NCI-H446 treated with DMSO at 0.1 percent for 48 hours (cell line): ENCODE measurements at places on chromosomes 16 and 17.

DNA sequence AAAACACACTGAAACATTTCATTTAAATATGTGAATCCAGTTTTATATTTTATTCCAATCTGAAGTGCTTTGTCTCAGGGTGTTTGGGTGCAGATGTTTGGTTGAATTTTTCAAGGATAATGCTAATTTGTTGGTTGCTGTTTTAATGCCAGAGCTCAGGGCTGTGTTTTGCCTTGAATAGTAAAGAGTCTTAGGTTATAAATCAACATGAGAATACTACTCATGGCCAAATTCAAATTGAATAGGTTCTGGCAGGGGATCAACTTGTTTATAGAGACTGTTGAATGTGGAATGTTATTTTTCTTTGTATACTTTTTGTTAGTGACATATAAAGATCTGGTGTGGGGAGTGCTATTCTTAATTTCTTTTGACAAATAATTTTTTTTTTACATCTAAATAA lies 18.8 kb downstream of the TOM1L1 start:
- DNase-seq = no peak

DNA sequence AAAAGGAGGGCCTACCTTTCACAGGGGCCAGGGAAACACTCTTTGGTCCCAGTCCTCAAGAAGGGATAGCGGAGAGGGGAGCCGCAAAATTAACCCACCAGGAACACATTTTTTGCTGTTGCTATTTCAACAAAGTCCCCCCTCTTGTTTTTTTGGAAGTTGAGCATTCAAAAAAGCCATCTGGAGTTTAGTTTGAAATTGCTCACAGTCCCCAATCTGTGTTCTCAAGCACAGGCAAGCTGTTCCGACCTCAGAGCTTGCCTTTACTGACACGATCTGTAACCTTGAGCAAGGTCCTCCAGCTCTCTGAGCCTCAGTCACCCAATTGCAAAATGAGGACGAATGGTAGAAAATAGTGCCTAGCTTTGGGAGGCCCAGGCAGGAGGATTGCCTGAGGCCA lies 131.1 kb downstream of the ZNF423 start:
- DNase-seq = no peak

GRCh38 chr17:80428796-80429195 lies 13.8 kb downstream of the ENDOV start:
- no peak for DNase-seq

- DNase-seq = no peak
These were observed 398.9 kb downstream of the PMP22 start for GRCh38 chr17:14866266-14866665.

DNA sequence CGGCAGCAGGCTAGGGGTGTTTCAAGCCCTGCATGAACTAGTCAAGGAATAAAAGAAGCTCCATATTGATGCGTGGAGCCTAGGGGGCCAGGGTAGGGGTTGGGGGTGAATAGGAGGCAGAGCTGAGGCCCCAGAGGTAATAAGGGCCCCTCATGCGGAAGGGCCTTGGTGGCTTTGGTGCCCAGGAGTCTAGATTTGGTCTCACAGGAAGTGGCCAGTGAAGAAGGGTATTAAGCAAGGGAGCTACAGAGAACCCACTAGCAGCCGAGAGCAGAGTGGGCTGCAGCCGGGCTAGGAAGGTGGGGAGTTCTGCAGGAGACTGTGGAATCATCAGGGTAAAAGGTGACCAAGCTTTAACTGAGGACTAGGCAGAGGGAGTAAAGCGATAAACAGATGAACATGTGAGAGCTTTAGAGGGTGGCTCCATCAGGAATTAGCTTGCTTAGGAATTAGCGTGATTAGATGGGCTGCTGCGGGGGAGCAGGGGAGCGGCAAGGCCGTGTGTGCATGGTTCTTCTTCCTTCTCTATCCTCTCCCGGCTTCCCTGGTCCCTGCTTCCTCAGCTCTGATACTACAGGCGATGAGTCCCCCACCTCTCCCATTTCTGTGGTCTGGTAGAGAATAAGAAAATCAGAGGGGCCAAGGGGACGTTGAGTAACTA lies 9.8 kb downstream of the GNGT2 start:
- no peak for DNase-seq

GRCh38 chr17:39928858-39929645 lies 1.5 kb downstream of the LRRC3C start:
- no peak for DNase-seq

- no peak for DNase-seq
These were observed at the start of gene MPO for GRCh38 chr17:58280480-58281217. Gene MPO, minus strand, starts transcription at chr17:58280935. Its CDS starts 177 bp downstream, at chr17:58280758.

GRCh38 chr17:18038149-18038850 lies 668 bp downstream of the ATPAF2 start:
- DNase-seq = no peak

GRCh38 chr16:3454631-3455147 lies 11.2 kb downstream of the NAA60 start:
- no peak for DNase-seq

DNA sequence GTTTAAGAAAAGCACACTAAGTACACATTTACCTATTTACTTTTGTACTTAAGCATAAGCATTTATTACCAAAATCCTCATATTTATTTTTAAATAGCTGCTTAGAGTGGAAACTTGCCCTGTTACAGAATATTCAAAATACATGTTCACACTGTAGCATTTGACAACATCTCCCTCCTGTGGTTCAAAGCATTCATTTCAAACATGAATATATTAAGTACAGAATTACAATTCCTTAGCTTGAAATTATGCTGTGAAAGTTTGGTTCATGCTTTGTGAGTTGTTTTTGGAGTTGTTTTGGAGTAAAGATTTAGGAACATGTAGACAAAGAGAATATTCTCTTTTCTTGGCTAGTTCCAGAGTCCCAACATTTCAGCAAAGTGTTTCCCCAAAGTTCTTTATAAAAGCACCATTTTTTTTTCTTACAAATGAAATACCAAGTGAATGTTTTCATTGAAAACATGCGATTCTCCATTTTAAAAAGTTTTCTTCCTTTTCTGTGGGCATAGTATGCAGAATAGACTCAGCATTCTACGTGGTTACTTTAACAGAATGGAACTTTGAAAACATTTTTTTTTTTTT lies 33.2 kb downstream of the TUBD1 start:
- DNase-seq = no peak

- no peak for DNase-seq
These were observed 31.5 kb downstream of the WSCD1 start for GRCh38 chr17:6101706-6102105.

- DNase-seq = no peak
These were observed 295.3 kb upstream of the XYLT1 start for GRCh38 chr16:17766012-17766411.

- DNase-seq = no peak
These were observed 147.9 kb upstream of the CHMP6 start for GRCh38 chr17:80843741-80844156.

DNA sequence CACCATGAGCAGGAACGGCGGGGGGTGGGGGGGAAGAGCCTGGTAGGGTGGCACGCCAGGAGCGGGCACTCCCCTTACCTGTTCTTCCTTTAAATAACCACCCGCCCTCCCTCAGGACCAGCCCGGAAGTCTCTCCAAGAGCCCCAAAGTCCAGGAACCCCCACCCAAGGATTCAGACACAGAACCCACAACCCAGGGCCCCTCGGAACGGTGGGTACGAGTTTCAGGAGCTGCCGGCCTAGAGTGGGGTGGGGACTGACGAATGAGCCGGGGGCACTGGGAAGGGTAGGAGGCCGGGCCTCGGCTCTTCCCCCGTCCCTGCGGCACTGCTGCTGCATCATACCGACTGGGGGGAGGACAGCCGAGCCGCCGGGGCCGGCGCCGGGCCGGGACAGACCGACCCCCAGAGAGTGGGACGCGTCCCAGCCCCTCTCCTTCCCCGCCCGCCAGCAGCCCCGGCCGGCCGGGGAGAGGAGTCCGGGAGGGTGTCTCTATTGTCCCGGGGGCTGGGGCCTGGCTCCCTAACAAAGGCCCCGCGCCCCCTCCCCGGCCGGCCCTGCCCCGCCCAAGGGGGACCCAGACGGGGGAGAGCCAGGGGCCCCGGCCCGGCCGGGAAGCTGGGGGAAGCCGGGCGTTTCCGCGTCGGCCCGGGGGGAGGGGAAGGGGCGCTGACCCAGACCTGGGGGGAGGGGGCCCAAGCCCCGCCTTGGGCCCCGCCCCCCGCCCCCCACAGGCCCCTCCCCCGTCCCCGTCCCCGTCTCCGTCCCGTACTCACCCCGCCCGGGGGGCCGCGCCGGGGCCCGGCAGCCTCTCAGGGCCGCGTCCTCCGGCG lies 747 bp downstream of the ATXN7L3 start:
- no peak for DNase-seq

DNA sequence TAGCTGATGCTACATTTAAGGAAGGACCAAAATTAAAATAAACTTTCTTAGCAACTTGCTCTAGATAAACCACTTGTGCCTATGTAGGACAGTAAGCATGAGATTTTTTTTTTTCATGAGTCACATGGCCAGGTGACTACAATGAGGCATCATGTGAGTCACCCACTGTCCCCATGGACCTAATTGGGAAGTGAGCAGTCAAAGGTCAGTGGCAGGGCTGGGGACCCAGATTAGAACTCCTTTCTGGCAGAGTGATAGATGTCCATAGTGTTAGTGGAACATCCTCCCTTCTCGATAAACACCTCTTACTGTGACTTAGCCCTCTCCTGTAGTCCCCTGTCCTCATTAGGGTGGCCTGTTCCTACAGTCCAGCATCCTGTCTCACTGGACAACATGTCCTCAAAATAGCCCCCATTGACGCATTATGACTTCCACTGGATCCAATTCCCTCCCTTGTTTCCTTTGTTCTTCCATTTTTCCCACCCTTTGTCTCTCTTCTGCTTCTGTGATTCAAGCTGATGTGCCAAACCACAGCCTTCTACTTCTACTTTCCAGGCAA lies 12.4 kb downstream of the ITGB3 start:
- DNase-seq = no peak

DNA sequence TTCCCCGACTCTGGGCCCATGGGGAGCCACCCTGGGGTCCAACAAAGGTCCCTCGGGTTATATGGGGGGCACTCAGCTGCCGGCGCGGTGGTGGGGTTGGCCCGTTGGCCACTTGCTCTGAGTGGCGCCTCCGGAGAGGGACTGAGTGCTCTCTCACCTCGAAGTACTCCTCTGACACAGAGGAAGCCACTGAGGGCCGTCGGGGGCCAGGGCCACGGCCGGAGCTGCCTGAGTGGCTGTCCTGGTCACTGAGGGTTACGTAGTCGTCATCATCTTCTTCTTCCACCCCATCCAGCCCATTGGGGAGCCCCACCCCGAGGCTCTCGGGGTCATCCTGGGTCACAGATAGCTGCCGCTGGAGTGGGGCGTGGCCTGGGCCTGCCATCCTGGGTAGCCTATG lies 25.7 kb downstream of the SLC5A10 start:
- no peak for DNase-seq

GRCh38 chr17:13462673-13463124 lies 139.0 kb downstream of the HS3ST3A1 start:
- DNase-seq = no peak

GRCh38 chr16:56771558-56772279 lies 41.8 kb downstream of the NUP93 start:
- DNase-seq = no peak

GRCh38 chr16:10655415-10655977 lies 39.2 kb downstream of the TEKT5 start:
- no peak for DNase-seq

- no peak for DNase-seq
These were observed 26.2 kb downstream of the ENDOV start for GRCh38 chr17:80441133-80441578.

- no peak for DNase-seq
These were observed 30.1 kb downstream of the PGS1 start for GRCh38 chr17:78408476-78409050.

- no peak for DNase-seq
These were observed 145.5 kb upstream of the PMFBP1 start for GRCh38 chr16:72317446-72317845.

DNA sequence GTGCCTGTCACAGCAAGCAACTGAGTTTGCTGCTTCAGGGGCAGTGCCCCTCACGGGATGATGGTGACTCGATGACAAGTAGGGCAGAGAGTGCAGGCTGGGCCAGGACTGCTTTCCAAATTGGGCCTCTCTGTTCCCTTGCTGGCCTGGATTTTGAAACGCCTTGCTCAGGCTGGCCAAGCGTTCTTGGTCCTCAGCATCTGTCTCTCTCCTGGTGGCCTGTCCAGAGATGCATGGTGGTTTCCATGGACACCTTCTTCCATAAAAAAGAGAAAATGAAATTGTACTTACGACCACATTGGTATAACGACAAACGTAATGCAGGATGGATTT lies 19.4 kb upstream of the PRM1 start:
- DNase-seq = no peak

DNA sequence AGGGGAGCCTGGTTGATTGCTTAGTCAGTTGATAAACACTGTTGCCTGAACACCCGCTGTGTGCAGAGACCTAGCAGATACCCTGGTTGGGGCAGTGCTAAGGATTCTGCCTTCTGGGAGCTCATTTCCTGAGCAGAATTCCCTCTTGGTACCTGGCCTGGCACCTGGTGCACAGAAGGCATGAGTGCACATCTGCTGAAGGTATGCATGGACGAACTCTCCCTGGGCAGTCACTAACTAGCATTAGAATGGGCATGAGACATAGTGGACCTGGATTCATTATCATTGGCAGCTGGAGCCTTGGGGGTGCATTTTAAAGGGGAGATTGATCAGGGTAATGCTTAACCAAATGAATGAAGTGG lies 13.1 kb downstream of the ADCY7 start:
- DNase-seq = no peak

- DNase-seq = peak; percentile 36
These were observed 13.3 kb downstream of the CAVIN1 start for GRCh38 chr17:42409523-42410318.
